Cardiac ventricle fibroblast (primary cell): ENCODE measurements at places on chromosomes 5 and 9. TPM values are rescaled to one million over a fixed set of nuclear protein-coding genes. Genes with fewer than 3 reads are reported as not detected.

Gene CEMIP2
- 12.6 and 15.3 TPM in 2 replicates for total RNA-seq

Gene PTGS1
- 122 and 135 TPM in 2 replicates for total RNA-seq

Gene SLC36A3
- not detected in 2 replicates for total RNA-seq

Gene MRPS2
- 26.4 and 34.6 TPM in 2 replicates for total RNA-seq

Gene ITGA1
- total RNA-seq, result 5.1 and 20.9 TPM in 2 replicates
